Suppressor macrophage (primary cell): ENCODE measurements at places on chromosomes 6 and 20.
A peak's percentile ranks its signal among the peaks of the same experiment; 100 is the strongest.

DNA sequence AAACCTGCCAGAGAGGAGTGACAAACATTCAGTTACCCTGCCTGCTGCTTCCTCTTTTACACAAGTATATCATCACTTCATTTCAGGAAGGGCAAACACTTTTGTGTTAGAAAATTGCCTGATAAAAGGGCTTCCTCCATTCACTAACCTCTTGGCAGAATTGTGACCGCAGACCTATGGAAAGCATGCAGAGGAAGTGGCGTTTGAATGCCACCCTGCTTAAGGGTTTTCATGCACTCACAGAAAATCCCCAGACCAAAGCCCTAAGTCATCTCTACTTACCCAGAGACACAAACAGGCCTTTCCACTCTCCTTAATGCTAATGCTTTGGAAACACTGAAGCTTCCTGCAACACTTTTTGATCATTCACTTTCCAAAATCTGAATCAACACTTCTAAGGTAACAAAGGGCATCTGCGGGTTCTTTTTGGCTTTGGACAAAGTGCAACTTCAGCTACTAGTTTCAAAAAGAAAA is 22.1 kb upstream of the RALGAPA2 start:
- DNase-seq, result peak; percentile 78

GRCh38 chr6:52667572-52667971 is 3.3 kb upstream of the TMEM14A start:
- peak; percentile 52 for DNase-seq

- DNase-seq, result no peak
Measured at GRCh38 chr6:109088995-109089394, 5.7 kb downstream of the SESN1 start.

GRCh38 chr6:151630991-151631655 is 137.3 kb downstream of the CCDC170 start:
- no peak for DNase-seq

DNA sequence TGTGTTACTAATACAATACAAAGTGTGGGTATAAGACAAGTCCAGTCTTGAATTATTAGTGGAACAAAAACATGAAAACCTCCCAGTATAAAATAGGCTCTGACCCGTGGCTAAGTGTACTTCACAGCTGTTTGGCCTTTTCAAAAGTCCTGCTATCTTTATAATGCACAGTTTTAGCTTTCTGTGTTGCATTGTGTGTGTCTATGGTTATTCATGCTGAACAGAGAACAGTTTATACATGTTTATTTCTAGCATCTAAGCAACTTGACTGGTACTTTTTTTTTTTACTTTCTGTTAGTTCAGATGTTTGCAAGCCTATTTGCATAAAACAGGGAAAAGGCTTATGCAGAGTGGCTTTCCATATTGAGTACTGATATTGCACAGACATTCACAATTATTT is 119.2 kb upstream of the CCN2 start:
- no peak for DNase-seq

GRCh38 chr6:150153905-150154492 is 11.2 kb downstream of the PPP1R14C start:
- DNase-seq, result no peak

GRCh38 chr6:2667617-2668016 is 83.1 kb downstream of the MYLK4 start:
- DNase-seq, result no peak

DNA sequence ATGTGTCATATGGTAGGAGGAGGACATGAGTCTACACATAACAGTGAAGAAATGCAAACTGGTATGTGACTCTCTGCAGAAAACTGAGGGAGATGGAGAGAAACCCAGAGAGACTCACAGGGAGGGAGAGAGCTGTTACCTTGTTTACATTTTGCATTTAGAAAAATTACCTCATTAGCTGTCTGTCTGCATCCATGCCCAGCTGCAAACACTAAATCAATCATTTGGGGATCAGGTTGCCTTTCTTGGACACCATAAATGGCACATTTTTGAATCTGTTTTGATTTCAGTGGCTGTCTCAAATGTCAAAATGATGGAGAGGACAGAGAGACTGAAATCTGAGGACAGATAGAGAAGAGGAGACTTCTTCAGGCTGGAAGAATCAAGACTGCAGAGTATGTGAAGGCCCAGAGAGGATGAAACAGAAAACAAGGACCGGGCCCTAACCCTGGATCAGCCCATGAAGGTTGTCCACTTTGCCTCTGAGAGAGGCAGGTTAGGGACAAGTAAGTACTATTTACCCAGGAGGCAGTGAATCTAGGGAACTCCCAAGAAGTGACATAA is 92.2 kb downstream of the UNC5CL start:
- no peak for DNase-seq

GRCh38 chr6:127317388-127318128 is 25.9 kb downstream of the ECHDC1 start:
- DNase-seq, result peak; percentile 22

- DNase-seq, result peak; percentile 91
Measured at GRCh38 chr20:53654932-53655624, 61.4 kb upstream of the ZNF217 start.

- no peak for DNase-seq
Measured at GRCh38 chr6:61586934-61587537, 699.0 kb downstream of the KHDRBS2 start.

- DNase-seq, result no peak
Measured at GRCh38 chr20:57470666-57471495, 54.1 kb downstream of the CTCFL start.

DNA sequence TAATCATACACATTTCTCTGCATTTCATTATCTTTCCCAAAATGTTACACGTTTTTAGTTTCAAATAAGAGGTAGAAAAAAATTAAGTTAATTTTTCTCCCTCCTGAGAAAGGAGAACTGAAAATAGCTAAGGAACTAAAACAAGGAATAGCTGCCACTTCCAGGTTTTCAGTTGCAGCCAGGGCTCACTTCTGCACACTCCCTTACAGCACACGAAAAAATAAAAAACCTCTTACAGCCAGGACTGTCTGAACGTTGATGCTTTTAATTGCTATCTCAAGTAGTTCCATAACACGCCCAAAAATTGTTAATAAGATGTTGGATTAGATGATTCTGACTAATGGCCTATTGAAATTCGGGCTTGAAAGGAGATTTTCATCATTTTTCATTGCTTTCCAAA is 153.7 kb upstream of the THBS2 start:
- peak; percentile 48 for DNase-seq

DNA sequence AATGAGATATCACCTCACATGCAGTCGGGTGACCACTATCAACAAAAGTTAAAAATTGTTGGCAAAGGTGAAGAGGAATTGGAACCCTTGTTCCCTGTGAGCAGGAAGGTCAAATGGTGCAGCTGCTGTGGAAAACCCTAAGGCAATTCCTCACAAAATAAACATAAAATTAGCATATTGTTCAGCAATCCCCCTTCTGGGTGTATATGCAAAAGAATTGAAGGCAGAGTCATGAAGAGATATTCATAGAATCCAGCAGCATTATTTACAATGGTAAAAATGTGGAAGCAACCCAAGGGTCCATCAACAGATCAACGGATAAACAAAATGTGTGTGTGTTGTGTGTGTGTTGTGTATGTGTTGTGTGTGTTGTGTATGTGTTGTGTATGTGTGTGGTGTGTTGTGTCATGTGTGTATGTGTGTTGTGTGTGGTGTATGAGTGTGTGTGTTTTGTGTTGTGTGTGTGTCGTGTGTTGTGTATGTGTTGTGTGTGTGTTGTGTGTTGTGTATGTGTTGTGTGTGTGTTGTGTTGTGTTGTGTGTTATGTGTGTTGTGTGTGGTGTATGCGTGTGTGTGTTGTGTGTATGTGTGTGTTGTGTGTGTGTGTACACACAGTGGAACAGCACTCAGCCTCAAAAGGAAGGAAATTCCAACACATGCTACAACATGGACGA is 245.1 kb downstream of the ERMARD start:
- no peak for DNase-seq

DNA sequence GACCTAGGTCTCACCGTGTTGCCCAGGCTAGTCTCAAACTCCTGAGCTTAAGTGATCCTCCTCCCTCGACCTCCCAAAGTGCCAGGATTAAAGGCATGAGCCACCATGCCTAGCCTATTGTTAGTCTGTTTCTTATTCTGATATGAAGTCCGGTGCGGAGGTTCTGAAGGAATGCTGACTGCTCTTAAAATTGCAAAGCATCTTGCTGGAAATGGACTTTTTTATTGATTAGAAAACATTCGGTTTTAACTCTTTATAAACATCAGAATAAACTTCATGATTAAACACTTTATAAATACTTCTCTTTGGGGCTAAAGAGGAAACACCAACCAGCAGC is 3.2 kb downstream of the TNFAIP3 start:
- no peak for DNase-seq

DNA sequence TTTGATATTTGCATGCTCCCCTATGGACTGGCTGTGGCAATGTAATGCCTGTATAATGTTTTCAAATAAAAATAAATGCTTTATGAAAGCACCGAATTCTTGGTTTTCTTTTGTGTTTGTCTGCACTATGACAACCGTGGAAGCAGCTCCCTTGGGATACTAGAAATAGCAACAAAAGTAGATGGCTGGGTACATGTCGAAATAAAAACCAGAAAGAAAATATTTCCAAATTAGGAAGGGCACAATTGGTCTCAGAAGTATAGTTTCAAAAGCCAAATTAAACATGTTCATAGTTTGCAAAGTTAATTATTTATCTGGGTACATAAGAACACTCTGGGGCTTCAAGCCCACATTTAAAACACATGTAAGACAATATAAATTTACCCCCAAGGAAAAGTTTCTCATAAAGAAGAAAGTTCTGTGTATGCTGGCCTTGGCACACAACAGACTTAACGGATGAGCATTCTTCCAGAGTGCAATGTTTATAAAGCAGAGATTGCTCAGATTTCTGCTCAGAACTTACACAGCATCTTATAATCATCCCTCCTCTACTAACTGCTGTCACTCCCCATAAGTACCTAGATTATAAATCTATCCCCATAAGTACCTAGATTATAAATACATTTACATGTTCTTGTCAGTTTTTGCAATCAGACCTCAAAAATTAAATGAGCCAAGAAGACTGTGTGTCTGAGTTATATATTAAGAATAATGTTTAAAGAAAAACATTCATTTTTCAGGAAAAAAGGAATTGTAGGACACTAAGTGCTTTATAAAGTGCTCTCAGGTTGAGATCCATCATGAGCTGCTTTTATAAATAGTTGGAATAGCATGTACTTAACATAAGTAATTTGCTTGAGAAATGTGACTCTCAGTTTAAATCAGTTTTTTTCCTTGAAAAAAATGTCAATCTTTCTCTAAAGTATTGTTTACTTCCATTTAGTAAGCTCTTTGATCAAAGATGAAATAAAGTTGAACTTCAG is 230.2 kb upstream of the PLN start:
- DNase-seq, result no peak

DNA sequence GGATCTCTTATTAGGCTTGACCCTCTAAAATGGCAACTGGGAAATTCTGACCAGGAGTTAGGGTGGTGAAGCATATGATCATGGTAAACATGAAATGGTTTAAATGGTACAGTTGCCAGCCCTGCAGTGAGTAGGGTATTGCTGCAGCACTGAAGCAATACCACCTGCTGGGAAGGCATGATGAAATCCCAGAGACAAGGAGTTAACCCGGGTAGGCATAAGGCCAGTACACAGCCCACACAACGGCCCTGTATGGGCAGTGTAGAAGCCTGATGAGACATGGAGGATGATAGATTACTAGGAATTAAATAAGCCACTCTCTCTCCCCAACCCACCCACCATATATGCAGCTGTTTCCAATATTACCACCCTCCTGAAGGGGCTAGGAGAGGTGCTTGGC is 197.4 kb upstream of the MOCS1 start:
- DNase-seq, result no peak

GRCh38 chr6:169171951-169172350 is 81.7 kb downstream of the THBS2 start:
- no peak for DNase-seq

- no peak for DNase-seq
Measured at GRCh38 chr6:35810971-35811698, 6.0 kb downstream of the LHFPL5 start.

- DNase-seq, result no peak
Measured at GRCh38 chr6:132275066-132275970, 126.0 kb downstream of the MOXD1 start.

GRCh38 chr20:31570735-31571617 is 34.1 kb upstream of the ID1 start:
- DNase-seq, result no peak

DNA sequence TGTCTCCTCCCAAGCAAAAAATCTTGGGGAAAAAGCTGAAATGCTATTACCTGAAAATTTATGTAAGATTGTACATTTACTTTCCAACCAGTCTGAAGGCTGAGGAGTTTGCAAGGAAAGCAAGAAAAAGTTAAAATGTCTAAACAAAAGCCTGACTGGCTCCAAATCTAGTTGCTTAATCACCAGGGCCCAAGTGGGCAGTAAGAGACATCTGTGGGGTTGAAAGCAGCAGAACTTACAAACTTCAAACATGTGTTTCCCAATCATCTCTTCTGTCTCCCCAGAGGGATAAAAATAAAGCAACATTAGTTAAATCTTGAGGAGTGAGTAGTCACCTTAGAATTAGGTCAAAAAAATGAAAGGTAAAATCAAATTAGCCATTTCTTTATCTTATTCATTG is 98.6 kb downstream of the OGFRL1 start:
- peak; percentile 31 for DNase-seq

GRCh38 chr6:124684621-124685020 is 277.6 kb upstream of the RNF217 start:
- DNase-seq, result no peak

- no peak for DNase-seq
Measured at GRCh38 chr20:21622097-21622857, 83.2 kb upstream of the PAX1 start.

GRCh38 chr20:4169360-4170190 is 154.2 kb upstream of the RNF24 start:
- no peak for DNase-seq

DNA sequence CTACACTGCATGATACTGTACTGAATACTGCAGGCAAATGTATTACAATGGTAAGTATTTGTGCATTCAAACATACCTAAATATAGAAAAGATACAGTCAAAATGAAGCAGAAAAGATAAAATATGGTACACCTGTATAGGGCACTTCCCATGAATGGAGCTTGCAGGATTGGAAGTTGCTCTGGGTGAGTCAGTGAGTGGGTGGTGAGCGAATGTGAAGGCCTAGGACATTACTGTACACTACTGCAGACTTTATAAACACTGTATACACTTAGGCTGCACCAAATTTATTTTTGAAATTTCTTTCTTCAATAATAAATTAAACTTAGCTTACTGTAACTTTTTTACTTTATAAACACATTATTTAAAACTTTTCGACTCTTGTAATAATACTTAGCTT is 213.1 kb downstream of the ATXN1 start:
- DNase-seq, result no peak

- no peak for DNase-seq
Measured at GRCh38 chr6:43937236-43938177, 167.5 kb downstream of the VEGFA start.
